GM04504 (cell line): ENCODE measurements at places on chromosomes 3 and 15.

DNA sequence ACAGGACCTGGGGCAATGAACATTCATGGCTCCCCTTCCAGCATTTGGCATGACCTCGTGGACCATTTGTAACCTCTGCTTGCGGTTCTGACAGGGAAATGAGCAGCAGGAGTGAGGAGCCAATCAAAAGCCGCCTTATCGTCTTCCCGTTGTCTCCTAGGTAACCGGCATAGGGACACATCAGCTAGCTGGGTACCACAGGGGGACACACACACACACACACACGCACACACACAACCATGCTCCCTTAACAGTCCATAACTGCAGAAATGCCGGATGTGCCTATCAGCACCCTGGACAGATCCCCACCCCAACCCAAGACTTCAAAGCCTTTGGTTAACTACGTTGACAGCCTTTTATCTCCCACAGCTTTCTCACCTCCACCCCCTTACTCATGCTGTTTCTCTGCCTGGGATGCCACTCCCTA, 53.4 kb upstream of the CCDC174 start:
- DNase-seq: no peak

- no peak for DNase-seq
Measured at GRCh38 chr15:63080634-63081250, 38.2 kb downstream of the TPM1 start.

- DNase-seq: no peak
Measured at GRCh38 chr15:80272987-80273386, 21.0 kb upstream of the CTXND1 start.

GRCh38 chr3:55621648-55622047, 134.5 kb upstream of the WNT5A start:
- no peak for DNase-seq

GRCh38 chr3:114362815-114363214, 69.0 kb downstream of the TIGIT start:
- DNase-seq: no peak

DNA sequence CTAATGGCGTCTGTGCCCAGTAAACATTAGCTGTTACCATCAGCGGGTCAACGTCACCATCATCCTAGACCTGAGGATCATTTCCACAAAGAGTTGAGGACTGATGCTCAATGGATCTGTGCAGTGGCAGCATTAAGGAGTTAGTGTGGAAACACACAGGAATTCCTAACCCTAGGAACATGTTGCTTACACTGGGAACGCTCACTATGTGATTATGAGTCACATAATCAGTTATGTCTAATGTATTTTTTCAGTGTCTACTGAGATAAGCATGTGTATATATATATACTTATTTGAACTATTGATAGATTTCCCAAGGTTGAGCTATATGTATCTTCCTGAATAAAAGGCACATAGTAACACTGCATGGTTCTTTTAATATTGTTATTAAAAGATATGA, 19.0 kb downstream of the ARNT2 start:
- no peak for DNase-seq

DNA sequence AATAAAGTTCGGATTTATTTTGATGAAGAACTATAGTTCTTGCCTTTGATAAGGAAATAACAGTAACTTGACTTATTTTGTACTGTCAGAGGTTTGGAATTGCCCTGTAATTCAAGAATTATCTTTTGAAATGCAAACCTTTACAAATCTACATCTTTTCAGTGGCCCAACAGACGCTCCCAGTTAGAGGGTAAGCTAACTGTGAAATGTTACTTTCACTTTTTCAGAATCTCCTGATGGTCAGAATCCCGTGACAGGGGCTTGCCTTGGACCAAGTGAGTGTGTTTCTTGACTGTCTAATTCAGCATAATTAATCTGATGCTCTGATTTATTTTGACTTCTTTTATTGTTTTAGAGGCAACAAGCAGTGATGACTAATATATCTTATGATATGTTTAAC, 262.5 kb downstream of the PLOD2 start:
- no peak for DNase-seq

DNA sequence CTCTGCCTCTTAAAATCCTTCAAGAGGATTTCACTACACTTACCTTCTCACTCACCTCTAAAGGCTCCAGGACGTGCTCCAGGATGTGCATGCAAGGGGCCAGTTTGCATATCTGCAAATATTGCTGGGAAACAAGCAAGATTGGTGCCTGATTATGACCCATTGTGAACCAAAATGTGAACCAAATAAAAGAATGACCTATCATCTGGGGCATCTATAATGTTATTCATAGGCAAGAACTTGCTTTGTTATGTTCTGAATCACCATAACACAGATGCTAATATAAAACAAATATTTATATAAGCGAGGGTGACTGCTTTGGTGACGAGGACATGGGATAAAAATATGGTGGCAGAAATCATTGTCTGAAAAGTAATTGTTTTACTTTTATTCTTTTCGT, 5.5 kb downstream of the IL12A start:
- no peak for DNase-seq

- no peak for DNase-seq
Measured at GRCh38 chr15:62413153-62413552, 248.1 kb upstream of the C2CD4B start.

GRCh38 chr3:88031642-88032077, 27.1 kb downstream of the CGGBP1 start:
- peak; percentile 5 for DNase-seq

GRCh38 chr3:20822251-20822650, 636.2 kb upstream of the SGO1 start:
- DNase-seq: no peak

DNA sequence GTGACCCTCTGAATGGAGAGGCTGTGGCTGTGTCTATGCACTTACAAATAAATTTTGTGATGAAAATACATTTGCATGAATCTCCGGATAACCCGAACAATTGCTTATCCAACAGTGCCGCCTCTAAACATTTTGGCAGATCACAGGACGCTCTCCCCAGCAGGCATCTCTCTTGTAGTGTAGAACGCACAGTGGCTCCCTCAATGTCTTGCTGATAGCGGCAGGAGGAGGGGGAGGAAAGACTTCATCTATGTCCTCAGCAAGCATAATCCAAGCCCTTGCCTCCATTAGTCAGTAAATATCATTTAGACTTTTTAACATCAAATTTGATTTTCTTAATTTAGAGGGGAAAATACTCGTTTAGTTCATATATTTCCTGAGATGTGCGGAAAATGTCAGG, 318.1 kb upstream of the IGF1R start:
- DNase-seq: no peak

GRCh38 chr15:70439304-70439877, 324.0 kb downstream of the UACA start:
- DNase-seq: no peak
